ENCODE measurements at places on chromosomes 12 and 14.
A peak's percentile ranks its signal among the peaks of the same experiment; 100 is the strongest.

GRCh38 chr14:54567639-54568561, 972 bp downstream of the SAMD4A start:
- peak; percentile 85 for DNase-seq

DNA sequence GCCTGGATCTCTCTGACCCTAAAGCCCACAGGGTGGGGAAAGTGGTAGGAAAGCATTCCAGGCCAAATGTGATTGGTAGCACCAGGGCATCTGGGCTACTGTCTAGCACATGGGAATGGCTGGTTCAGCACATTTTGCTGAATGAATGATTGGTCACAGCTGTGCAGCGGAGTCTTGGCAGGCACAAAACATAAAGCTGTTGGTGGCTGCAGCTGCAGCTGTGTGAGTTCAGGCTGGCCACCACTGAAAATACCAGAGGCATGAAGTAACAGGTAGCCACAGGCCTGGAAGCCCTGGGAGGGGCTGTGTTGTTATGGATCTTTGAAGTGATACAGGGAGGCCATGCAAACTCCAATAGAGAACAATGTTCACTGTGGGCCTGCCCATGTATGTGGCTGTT, 72.7 kb downstream of the MYRFL start:
- no peak for DNase-seq

DNA sequence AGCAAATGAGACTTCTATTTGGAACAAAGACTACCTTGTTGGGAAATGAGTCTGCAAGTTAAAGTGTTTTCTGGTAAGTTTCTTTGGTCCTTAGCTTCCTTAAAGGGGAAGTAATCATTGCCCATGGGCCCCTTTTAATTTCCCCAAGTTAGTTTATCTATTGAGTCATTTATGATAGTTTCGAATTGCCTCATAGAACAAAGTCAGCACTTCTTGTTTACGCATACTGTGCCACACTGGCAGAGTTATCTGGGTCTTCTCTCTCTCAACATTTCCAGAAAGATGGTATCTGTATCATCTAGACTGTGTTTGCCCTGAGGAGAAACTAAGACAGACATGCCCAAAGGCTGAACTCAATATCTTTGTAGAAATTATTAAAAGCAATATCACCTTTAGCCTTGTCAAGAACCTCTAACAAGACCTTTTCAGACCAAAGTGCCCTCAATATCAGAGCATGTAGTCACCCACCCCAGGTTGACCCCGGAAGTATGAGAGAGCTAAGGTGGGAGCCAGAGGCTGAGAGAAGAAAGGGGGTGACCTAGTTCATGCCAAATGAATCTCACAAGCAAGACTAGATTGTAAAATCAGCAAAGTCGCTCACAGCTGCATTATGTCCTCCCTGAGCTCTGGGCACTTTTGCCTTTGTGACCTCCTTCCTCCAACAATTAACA, 40.0 kb downstream of the GPR65 start:
- no peak for DNase-seq

GRCh38 chr12:18583655-18584054, 154.2 kb downstream of the PLCZ1 start:
- DNase-seq = peak; percentile 24

- DNase-seq = no peak
Observed at GRCh38 chr14:85471156-85471555, 58.8 kb upstream of the FLRT2 start.

- DNase-seq = no peak
Observed at GRCh38 chr14:73521229-73521628, 15.7 kb upstream of the ACOT1 start.

- no peak for DNase-seq
Observed at GRCh38 chr14:26694521-26694920, 96.7 kb upstream of the NOVA1 start.

DNA sequence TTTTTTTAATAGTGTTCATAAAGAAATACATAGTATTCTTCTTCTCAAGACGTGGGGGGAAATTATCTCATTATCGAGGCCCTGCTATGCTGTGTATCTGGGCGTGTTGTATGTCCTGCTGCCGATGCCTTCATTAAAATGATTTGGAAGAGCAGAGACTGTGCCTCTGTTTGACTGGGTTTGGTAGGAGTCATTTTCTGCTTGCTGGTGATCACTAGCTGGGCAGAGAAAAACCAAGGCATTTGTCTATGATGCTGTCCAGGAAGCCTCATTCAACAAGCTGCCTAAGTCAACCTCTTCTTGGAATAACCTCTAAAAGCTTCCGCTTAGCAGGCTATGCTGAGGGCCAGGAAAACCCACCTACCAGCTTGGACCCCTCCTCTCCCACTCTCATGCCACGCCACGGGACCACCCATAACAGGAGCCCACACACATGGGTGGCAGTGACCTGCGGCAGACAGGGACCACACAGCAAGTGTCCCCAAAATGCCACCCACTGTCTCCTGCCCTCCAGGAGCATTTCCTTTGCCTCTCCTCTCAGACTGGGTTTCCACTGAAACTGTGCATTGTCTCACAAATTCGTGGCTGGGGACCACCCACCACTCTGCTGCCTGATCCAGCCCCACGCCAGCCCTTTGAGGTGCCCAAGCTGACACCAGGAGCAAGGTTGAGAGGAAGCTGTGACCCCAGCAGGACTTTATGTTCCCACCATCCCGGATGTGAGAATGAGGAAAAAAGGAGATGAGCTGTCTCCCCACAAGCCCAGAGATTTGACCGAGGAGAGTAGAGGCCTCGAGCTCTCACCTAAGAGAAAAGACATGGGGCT, 36.8 kb downstream of the DAD1 start:
- no peak for DNase-seq

GRCh38 chr12:116236148-116236731, 41.3 kb downstream of the MED13L start:
- DNase-seq = peak; percentile 68

- DNase-seq = no peak
Observed at GRCh38 chr12:82209533-82209932, 148.7 kb downstream of the CCDC59 start.

GRCh38 chr12:5660238-5660637, 228.3 kb downstream of the NTF3 start:
- DNase-seq = no peak

GRCh38 chr14:77470224-77470870, 12.5 kb downstream of the AHSA1 start:
- no peak for DNase-seq

DNA sequence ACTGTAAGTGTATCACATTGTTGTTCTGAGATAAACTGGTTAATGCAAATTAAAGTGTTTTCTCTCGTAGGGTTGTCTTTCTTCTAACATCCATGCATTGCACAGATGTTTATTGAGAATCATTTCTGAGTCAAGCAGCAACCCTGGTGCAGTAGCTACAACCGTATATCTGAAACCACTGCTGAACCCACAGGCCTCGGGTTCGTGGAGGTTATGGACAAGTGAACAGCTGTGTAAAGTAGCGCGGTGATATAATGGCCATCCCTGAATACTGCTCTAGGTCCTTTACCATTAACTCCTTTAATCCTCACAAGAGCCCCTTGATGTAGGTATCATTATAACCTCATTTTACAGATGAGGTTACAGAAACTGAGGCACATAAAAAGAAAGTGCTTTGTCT, 486.1 kb upstream of the TMEM132C start:
- no peak for DNase-seq

DNA sequence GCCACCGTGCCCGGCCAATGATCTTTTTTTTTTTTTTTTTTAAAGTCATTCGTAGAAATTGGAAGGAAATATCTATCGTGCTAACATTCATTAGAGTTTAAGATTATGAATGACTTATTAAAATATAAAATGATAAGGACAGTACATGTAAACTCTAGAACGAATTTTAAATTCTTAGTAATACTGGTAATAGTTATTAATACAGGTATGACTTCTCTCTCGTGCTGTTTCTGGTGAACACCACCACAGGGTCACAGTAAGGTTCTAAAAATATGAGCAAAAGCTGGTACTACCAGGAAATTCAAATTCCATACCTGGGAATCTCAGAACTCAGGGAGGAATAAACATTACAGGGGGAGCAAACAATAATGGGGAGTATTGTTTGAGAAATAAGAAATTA, 26.2 kb downstream of the WNK1 start:
- DNase-seq = no peak

GRCh38 chr14:60090864-60091519, 731 bp upstream of the PCNX4 start:
- peak; percentile 49 for DNase-seq

- DNase-seq = peak; percentile 23
Observed at GRCh38 chr12:41514907-41515306, 326.8 kb downstream of the PDZRN4 start.

- DNase-seq = no peak
Observed at GRCh38 chr12:70443062-70443673, 77.1 kb downstream of the KCNMB4 start.

- DNase-seq = no peak
Observed at GRCh38 chr12:67590149-67590790, 58.3 kb upstream of the DYRK2 start.

DNA sequence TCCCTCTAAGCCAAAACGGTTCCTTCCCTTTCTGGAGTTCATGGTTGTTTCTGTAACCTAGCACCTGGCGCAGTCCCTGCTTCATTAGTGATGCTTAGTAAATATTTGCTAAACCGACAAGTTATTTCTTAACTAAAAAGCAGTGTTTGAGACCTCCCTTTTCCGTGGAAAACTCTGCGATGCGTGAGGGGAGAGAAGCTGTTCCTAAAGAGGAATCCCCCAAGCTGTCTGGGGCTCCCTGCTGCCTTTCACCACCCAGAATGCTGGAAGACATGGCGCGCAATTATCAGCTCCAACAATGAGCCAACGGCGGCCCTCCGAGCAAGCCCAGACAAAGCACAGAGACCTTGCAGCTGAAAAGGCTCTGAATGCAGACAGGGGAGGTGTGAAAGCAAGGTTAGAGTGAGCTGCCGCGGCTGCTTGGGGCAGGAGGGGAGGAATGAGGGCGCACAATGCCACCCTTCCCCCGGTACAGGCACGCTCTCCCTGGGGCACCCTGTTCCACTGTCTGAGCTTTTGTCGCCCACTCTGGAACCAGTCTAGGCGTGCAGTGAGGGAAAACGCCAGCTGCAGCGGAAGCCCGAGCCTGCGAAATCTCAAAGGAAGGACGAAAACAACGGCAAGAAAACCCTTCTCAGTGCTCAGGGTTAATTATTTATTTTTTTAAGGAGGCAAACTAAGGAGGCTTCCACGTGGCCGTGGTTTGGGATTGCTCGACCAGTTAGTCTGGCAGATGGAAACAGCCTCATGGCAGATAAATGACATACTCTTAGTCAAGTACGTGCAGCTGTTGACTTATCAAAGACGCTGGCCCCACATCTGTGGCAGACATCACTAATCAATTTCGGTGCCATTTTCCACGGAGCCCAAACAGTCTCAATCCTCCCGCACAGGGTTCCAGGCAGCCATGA, 66.3 kb downstream of the RBM19 start:
- peak; percentile 71 for DNase-seq

DNA sequence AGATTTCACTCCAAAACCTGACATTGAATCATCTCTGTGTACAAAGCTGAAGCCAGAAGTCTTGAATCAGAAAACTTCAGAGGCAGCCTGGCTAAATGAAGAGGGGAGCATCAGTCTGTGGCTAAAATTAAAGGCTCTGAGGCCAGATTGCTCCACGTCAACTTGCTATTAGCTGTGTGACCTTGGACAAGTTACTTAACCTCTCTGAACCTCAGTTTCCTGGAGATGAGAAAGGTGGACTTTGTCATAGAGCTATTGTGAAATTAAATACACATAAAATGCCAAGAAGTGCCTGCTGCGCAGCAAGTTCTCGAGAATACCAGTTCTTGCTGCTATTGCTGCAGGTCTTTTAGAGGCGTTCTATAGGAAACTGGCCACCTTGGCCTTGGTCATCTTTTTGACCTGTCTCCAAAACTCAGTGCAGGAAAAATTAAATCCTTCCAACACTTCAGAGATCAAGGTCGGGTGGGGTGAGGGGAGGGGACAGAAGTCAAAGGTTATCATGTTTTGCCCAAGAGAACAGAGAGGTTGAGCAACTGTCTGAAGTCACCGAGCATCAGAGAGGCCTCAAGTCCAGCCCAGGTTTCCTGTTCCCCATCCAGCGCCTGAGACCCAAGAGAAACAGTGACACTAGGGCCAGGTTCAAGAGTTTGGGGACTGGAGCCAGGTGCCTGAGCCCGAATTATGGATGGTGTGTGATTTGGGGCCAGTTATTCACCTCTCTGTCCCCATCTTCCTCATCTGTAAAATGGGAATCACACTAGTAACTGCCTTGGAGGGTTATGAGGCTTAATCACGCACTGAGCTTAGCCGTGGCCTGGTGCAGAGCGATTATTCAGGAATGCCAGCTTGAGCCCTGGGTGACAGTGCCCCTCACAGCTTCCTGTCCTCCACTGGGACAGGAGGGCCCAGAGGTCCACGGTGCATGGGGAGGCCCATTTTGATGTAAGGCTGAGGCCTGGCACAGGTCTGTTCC, 1.1 kb downstream of the SERPINA1 start:
- no peak for DNase-seq

DNA sequence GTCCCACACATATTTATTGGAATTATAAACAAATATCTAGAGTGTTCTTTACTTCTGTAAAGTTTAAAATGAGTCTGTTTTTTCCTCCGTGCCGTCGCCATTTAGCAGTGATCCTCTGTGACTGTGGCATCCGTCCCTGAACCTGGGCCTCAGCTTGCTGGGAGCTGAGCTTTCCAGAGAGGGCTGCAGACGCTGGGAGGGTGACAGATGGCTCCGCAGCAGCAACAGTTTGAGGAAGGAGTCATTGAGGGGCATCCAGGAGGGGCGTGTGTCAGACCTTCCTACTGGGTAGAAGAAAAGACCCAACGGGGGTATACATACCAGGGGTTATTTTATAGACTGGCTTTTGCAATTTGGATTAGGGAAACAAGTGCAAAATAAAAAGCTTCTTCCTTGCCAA, 47.9 kb downstream of the NEUROD4 start:
- DNase-seq = peak; percentile 15

DNA sequence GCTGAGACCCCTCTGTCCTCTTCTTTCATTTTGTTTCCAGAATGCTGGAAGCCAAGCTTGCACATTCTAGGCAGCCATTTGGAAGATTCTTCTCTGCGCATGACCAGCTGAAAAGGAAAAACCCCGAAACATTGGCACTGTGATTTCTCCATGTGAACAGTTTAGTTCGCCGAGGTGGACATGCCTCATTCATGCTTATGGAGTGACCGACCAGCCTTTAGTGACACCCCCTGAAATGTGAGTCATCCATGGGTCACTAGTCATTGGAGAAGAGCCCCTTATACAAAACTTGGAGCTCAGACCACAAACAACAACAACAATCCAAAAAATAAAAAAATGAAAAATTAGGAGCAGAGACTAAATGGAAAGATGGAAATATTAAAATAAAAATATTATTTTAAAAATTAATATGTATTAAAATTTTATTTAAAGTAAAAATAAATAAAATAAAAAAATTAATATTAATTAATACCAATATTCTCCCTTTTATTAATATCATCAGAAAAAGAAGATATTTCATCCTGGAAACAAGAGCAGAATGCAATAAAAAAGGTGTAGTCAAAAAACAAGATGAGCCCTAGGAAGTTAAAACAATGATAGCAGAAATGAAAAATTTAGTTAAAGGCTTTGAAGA, 9.5 kb upstream of the KRT7 start:
- DNase-seq = no peak

GRCh38 chr14:73829526-73830431, 21.9 kb upstream of the PTGR2 start:
- DNase-seq = no peak

GRCh38 chr12:61694214-61694613, 566.0 kb upstream of the USP15 start:
- DNase-seq = no peak
